ENCODE measurements at places on chromosomes 13 and 19. TPM values are rescaled to one million over a fixed set of nuclear protein-coding genes. Genes with fewer than 3 reads are reported as not detected.

Gene LMTK3
- 13.8 TPM for total RNA-seq

Gene COG6
- 12.6 TPM for total RNA-seq

Gene SLC17A7
- total RNA-seq: not detected

- H3K27ac ChIP-seq: no peak overlapping the region
- H3K27me3 ChIP-seq: no peaks in the 10 kb centered on the region
- no peak for DNase-seq
- no peak overlapping the region for H3K4me3 ChIP-seq
Measured at GRCh38 chr13:95381212-95381527, 79.9 kb upstream of the ABCC4 start.

DNA sequence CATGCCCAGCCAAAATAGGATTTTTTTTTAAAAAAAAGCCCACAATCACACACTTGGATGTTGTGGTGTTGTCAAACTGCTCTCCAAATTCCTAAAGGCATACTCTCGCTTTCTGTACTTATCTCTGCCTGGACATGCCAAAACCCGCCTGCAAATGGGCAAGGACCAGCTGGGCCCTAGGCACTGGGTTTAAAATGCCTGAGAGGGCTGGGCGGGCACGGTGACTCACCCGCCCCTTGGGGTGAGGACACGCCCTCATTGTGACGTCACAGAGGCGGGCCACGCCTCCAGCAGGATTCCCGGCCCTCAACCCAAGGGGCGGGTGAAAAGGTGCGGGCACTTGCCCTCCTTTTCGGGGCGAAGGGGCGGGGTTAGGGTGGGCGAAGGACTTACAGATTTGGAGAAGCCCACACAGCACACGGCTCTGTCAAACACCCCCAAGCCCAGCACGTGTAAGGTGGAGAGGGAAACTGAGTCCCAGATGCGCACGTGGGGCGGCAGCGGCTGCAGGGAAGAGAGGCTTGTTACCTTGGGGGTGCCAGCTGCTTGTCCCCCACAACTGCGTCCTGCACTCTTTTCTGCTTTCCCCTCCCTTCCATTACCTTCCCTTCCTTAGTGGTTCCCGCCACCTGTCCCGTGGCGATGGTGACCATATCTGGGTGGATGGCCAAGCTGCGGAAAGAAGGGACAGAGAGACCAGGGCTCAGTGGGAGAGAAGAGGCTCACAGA, 6.6 kb downstream of the EML2 start:
- peak; percentile 92 for DNase-seq
- H3K36me3 ChIP-seq: peaks cover 12% of the 10 kb centered on the region
- no peak overlapping the region for H3K4me3 ChIP-seq

DNA sequence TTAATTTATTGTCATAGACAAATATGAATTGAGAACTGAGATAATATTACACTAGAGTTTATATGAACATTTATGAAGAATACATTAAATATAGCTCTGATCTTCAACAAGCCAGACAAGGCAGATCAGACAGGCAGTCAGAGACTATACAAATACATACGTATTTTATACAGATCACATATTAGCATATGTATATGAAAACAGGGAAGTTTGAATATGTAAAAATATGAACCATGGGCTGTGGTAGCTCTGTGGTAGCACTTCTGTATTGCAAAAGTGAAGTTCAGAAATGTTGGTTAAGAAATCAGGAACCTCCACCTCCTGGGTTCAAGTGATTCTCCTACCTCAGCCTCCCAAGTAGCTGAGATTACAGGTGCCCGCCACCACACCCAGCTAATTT, 20.7 kb downstream of the GPR180 start:
- H3K36me3 ChIP-seq: peaks cover 6% of the 10 kb centered on the region
- H3K4me3 ChIP-seq: no peak overlapping the region
- DNase-seq: no peak
- H3K4me1 ChIP-seq: no peaks in the 10 kb centered on the region
- no peak overlapping the region for H3K27ac ChIP-seq

GRCh38 chr19:48859711-48860572, 8.5 kb downstream of the PLEKHA4 start:
- no peaks in the 10 kb centered on the region for H3K27me3 ChIP-seq
- no peaks in the 10 kb centered on the region for H3K36me3 ChIP-seq
- peak; percentile 69 for DNase-seq
- no peaks in the 10 kb centered on the region for H3K4me1 ChIP-seq
- no peak overlapping the region for H3K27ac ChIP-seq

All from upper lobe of left lung (tissue), 6 donors.